GM12864 (cell line): ENCODE measurements at places on chromosomes 5 and 9.

DNA sequence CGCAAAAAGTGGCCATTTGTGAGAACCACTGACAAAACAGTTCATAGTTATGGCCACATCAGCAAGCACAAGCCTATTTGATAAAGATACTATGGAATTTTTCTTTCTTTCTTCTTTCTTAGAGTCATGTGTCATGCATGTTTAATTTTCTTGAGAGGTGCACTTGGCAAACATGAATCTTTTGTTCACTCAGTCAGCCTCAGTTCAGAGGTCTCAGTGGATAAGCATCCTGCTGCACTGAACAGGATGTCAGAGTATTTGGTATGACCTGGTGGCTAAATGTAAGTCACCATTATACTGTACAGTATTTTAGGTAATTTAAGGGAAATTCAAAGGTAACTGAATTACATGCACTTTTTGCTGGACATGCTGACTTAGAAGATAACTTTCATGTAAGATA lies 5.4 kb downstream of the NNT start:
- DNase-seq: no peak

GRCh38 chr5:179559284-179560252 lies 9.2 kb downstream of the RUFY1 start:
- peak; percentile 96 for DNase-seq

- no peak for DNase-seq
These were observed 8.4 kb downstream of the OBP2B start for GRCh38 chr9:133200631-133201030.

DNA sequence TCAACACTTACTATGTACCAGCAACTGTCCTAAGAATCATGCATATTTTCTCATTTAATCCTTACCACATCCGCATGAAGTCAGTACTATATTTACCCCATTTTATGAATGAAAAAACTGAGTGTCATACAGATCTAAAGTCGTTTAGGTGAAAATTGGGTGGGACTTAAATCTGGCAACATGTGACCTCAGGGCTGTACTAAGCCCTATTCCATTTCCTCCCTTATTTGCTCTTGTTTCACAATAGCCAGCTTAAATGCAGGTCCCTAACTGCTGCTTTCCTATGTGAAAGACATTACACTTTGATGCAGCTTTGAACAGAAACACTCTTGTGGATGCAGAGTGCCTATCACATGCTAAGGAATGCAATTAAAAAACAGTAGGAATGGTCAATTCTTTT lies 2.5 kb upstream of the RAB14 start:
- no peak for DNase-seq

- no peak for DNase-seq
These were observed 83.9 kb downstream of the PBX3 start for GRCh38 chr9:125831054-125831453.

- no peak for DNase-seq
These were observed 55.0 kb downstream of the RASGEF1C start for GRCh38 chr5:180153991-180154390.

DNA sequence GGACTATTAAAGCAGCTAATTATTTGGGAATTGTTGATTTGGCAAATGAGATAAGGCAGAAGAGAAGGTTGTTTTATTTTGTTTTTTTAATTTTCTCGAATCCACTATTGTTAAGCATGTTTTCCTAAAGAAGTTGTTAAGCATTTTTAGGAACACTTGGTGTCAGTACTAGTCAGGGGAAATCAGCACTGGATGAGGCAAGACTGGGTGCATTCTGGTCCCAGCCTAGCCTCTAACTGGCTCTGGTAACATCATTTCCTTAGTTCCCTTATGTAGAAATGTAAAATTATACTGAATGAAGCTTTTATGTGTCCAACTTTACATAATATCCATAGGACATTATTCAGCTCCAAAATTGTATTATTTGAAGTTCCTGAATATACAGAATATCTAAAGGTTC lies 196.1 kb downstream of the PCSK5 start:
- no peak for DNase-seq

GRCh38 chr9:69232135-69232534 lies 58.1 kb downstream of the TJP2 start:
- no peak for DNase-seq

DNA sequence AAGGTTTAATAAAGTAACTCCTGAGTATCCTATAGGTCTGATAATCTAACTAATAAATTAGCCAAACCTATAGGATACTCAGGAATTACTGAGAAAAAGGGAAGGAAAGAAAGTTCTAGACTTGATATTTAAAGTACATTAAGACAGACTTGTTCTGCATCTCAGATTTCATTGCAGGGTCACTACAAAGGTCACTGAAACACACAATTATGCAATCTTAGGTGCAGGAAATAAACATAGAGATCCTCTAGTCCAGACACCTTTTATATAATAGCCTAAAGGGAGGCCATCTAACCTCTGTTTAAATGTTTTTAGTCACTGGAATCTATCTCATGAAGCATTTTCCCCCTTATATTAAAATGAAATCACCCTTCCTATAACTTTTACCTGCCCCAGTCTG lies 1215.7 kb downstream of the MAT2B start:
- DNase-seq: no peak

- peak; percentile 26 for DNase-seq
These were observed 2.3 kb downstream of the HAPLN1 start for GRCh38 chr5:83718195-83718825.

- DNase-seq: no peak
These were observed 65.2 kb downstream of the RASGEF1C start for GRCh38 chr5:180143656-180144364.

GRCh38 chr9:86966852-86967511 lies 19.7 kb upstream of the GAS1 start:
- DNase-seq: no peak

GRCh38 chr9:77562019-77562748 lies 85.9 kb downstream of the GNA14 start:
- DNase-seq: no peak

GRCh38 chr5:148446611-148447010 lies 62.9 kb downstream of the FBXO38 start:
- no peak for DNase-seq

GRCh38 chr5:143567583-143568504 lies 164.4 kb upstream of the NR3C1 start:
- no peak for DNase-seq

DNA sequence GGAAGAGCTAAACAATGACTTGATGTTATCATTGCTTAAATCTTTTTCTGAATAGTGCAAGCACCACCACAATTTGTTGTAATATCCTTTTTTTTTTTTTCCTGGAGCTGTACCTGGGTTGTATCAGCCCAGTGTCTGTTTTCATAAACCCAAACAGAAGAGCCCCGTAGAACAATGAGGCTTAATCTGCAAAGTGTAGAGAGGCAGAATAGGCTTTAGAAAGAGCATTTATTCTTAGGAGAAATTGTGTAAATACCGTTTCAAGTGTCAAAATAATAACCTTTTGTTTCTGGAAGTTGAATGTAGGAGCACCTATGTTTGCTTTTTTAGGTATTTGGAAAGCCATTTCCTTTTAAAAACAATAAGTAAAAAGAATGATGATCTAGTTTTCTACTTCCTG lies 26.4 kb downstream of the RGS7BP start:
- DNase-seq: no peak

GRCh38 chr5:32690153-32690552 lies 21.0 kb upstream of the NPR3 start:
- no peak for DNase-seq

DNA sequence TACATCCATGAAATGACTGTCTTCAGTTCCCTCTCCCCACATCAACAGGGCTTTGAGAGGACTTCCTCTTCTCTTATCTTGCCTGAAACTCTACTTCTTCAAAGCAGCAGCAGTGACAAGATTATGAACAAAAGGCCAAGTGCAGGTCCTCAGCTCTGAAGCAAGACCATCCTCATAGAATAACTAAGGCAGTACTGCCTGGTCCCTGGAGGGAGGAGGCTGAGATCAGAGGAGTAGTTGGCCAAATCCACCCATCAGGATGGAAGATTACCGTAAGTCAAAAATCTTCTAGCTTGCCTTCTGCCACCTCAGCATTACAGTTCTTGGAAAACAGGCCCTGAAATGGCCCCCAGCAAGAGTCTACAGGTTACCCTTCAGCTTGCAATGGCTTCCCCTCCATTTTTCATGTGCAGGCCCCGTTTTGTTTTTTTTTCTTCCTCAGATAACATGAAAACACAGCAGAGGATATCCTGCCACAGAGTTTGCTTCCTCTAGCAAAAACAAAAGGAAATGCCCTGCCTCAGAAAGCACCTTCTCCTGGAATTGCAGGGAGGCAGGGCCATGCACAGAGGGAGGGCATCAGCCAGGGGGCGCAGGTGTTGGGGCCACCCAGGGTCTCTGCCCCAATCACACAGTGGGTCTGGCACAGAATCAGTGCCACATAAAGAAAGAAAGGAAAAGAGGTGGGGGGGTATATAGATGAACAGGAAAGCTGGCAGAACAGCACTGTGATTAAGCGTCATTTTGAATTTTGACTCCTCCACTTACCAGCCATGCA lies 40.0 kb downstream of the KLHL3 start:
- DNase-seq: no peak

DNA sequence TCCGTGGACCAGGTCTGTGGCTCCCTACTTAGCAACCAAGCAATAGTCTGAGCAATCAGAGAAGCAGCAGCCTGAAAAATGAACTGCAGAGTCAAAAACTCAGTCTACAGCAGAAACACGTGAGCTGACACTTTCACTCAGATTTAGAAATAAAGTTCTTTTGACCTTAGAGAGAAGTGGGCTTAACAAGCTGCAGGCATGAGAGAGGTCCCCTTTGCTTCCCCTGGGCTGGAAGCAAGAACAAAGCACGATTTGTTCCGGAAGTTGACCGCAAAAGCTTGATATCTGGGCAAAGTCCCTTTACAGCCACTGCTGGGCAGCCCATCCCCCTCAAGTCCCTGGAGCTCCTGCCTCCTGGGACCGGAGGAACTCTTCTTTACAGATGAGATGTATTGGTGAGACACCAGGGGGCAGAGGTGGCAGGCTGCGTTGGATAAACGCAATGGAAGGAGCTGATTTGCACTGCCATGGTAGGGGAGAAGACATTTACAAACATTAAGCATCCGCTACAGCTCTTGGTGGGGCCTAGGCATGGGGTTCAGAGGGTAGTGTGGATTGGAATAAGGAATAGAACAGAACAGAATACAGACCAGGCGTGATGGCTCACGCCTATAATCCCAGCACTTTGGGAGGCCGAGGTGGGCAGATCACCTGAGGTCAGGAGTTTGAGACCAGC lies 5.8 kb upstream of the SOWAHA start:
- DNase-seq: no peak

DNA sequence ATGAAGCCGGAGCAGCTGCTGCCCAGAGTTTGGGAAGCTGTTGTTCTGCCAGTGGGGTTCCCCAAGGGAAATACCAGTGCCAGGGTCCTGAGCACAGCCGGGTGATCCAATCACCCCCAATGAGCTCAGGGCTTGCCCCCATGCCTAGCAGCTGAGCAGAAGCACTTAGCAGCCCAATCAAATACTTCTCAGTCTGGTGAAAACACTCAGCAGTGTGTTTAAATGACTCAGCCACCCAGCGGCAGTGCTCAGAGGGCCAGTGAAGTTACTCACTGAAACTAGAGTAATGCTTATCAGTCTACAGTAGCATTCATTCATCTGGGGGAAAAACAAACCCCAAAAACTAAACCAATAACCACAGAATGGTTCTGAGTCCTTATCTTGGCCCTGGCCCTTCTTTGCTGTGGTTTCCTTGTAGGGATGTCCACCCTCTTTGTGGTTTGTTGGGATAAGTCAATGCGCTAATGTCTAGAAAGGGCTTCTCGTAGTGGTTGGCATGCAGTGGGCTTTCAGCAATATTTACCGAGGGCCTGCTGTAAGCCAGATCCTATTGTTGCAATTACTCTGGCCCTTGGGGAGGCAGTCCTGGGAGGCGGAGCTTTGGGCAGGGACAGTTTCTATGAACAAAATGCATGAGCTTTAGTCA lies 43.1 kb downstream of the LHX2 start:
- peak; percentile 41 for DNase-seq

DNA sequence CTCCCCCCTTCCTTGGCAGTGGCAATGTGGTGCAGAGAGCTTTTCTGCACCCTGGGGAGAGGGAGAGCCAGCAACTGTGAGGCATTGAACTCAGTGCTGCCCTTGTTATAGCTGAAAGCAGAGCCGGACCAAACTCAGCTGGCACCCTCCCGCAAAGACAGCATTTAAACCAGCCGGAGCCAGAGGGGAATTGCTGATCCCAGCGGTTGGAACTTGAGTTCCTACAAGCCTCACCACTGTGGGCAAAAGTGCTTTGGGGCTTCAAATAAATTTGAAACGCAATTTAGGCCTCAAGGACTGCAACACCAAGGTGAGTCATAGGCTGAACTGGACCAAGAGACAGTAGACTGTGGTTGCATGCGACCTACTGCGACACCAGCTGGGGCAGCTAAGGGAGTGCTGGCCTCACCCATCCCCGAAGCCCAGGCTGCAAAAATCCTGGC lies 207.6 kb upstream of the CDKN2B start:
- no peak for DNase-seq

DNA sequence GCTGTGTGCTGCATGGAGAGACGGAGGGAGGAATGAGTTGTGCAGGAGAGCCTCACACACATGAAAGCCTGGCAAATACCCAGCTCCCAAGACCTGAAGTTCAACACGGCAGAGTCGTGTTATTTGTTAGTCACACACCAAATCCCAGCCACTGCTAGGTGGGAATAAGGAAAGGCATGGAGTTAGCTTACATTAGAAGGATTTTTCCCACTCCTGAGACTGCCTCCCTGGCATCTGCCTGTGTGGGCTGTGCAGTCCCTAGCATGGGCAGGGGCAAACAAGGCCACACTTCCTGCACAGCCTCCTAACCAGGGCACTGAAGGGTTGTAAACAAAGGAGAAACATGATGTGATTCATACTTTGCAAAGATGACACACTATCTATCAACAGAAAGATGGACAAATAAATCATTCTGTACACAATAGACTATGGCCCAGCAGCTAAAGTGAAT lies 306.8 kb downstream of the SPOCK1 start:
- DNase-seq: no peak

GRCh38 chr5:139394123-139394653 lies 716 bp downstream of the PROB1 start:
- no peak for DNase-seq

DNA sequence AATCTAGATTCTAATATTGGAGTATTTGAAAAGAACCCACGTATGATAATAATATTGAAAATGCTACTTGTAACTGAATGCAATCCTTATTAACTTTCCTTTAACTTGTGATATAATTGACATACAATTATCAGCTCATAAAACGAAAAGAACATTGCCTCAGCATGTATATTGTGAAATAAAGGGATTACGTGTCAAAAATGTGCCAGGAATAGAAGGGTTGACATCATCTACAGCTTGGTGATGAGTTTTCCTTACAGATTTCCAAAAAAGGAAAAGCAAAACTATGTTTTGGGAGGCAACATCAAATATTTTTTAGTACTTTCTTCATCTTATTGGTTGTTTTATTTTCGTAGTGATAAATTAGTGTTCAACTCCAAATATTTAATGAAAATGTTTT lies 266.0 kb upstream of the PTGER4 start:
- no peak for DNase-seq

DNA sequence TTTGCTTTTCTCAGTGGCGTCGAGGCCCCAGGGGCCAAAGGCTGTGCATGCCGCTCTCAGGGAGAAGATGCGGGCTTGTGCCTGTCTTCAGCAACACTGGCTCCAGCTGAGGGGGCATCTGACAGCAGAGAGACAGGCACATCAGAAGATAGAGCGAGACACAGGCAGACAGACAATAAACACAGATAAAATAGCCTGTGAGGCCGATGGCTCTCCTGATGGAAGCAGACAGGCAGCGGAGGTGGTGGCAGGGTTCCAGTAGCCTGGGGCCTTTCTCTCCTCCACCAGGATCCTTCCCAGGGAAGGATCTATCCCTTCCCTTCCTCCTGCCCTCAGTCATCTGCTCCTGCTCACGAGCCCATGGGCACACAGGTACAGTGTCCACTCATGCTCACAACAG lies 16.6 kb upstream of the UNC5A start:
- no peak for DNase-seq
